ENCODE measurements at places on chromosomes 16 and 17.

DNA sequence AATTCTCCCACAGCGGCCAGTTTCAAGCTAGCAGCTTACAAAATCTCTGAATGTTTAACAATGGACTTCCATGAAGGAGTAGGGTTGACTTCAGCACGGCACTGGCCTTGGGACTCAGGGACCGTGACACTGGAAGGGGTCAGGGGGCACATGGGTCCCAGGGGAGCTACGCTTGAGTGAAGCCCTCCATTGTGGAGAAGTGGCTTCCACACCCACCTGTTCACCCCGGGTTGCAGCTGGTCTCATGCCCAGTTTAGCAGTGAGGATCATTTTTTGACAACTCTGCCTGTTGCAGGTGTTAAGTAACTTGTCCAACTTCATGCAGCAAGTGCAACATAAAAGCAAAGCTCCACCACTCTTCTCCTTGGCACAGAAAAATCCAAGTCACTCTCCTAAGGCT, 510.2 kb downstream of the CDH13 start:
- no peak for DNase-seq

GRCh38 chr16:87297918-87298631, 19.1 kb downstream of the C16orf95 start:
- peak; percentile 19 for DNase-seq

DNA sequence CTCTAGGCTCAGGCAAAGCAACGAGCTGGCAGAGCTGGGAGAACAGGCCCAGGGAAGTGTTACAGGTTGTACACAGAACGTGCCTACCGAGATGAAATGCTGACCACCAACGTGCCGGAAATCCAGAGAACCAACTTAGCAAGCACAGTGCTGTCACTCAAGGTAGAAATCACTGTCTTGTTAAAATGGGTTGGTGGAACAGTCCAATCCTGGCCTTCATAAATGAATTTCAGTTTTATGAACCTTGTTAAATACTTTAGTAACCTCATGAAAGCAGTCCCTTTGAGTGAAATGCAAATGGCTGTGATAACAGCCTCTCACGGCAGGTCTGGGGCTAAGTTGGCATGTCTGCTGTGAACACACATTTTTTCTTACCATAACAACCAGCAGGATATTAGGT, 29.0 kb downstream of the ETV4 start:
- DNase-seq = no peak

DNA sequence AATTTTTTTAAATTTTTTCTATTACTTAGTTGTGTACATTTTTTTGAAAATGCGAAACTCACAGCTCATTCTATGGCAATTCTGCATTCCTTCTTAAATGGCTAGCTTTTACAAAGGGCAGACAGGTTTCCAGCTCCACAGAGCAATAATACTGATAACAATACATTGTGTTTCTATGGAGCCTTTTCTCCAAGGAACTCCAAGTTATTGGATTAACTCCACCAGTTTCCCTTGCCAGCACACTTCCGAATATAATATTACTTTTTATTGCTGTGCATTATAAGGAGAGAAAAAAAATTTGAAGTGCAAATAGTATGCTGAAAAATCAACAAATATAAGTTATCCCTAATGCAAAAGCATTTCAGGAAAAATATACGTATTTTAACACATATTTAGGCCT, 127.5 kb upstream of the PSMD7 start:
- DNase-seq = no peak

Measured in T-helper 17 cell (primary cell).